Activated naive CD4-positive, alpha-beta T cell (primary cell): ENCODE measurements at places on chromosomes 5 and 9.

DNA sequence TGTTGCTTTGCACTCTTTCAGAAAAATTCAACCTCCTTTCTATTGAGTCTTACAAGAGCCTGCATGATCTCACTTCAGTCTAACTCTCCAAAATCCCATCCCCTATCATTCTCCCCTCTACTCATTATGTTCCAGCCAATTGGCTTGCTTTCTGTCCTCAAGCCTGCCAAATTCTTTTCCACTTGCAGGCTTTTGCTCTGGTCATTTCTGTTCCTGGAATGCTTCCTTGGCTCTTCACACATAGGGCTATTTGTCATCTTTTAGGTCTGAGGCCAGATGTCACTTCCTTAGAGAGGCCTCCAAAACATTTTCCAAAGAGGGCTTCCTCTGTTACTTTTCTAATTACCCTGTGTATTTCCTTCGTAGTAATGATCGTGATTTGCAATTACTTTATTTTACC lies 11.8 kb upstream of the CHD1 start:
- no peak for DNase-seq

GRCh38 chr9:120210274-120210673 lies 369.7 kb downstream of the CDK5RAP2 start:
- no peak for DNase-seq

- no peak for DNase-seq
Measured at GRCh38 chr9:34546834-34547827, 24.3 kb upstream of the ENHO start.

GRCh38 chr9:15231788-15232635 lies 75.0 kb downstream of the TTC39B start:
- DNase-seq, result no peak

- no peak for DNase-seq
Measured at GRCh38 chr5:69115526-69115925, 21.7 kb downstream of the SLC30A5 start.

DNA sequence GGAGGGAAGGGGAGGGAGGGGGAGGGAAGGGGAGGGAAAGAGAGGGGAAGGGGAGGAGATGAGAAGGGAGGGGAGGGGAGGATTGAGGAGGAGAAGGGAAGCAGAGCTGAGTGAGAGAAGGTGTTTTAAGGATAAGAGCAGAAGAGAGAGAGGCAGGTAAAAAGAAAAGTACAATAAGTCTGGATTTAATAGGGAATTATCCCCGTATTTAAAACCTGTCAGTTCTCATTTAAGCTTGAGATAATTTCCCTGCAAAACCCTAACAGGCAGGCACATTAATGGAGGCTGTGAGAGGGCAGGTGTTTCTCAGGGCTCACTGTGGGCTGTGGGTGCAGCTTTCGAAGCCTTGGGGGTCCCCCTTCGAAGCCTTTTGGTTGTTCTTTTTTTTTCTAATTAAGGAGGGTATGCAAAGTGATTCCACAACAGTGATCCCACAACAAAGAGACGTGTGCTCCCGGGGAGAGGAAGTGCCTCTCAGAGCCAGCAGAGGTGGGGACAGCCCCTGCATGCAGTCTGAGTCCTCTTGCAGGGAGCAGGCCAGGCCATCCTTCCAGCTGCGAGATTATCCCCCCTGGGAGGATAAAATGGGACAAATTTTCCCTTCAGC lies 317.9 kb upstream of the IRX1 start:
- DNase-seq, result no peak

- DNase-seq, result no peak
Measured at GRCh38 chr9:33439731-33440130, 7.7 kb downstream of the AQP3 start.

GRCh38 chr5:9198394-9198793 lies 347.5 kb downstream of the SEMA5A start:
- DNase-seq, result no peak

DNA sequence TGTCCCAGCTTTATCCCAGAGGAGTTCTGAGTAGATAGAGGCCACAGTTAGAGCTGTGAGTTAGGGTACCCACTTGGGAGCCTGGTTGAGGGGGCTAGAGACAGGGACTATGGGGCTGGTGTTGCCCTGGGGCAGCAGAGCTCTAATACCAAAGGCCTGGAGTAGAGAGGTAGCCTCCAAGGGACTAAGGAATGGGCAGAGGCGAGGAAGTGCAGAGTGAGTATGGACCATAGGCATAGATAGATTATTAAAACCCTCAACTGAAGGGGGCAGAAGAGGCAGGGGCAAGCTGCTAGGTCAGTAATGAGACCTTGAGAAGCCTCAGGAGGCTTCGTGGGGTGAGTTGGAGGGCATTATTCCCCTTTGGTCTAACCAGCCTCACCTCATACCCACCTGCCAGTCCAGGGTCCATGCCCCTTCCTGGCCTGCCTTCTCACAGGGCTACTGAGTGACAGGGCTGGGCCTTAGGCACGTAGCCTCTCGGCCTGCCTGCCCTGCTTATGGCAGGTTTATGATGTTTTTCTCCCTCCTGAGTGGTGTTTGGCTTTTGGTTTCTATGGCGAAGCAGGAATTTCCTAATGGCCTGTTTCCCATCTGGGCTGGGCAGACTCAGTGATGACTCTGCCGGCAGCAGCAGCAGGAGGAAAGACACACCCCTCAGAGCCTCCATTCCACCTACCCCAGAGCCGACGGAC lies 8.0 kb downstream of the PDLIM4 start:
- DNase-seq, result no peak

DNA sequence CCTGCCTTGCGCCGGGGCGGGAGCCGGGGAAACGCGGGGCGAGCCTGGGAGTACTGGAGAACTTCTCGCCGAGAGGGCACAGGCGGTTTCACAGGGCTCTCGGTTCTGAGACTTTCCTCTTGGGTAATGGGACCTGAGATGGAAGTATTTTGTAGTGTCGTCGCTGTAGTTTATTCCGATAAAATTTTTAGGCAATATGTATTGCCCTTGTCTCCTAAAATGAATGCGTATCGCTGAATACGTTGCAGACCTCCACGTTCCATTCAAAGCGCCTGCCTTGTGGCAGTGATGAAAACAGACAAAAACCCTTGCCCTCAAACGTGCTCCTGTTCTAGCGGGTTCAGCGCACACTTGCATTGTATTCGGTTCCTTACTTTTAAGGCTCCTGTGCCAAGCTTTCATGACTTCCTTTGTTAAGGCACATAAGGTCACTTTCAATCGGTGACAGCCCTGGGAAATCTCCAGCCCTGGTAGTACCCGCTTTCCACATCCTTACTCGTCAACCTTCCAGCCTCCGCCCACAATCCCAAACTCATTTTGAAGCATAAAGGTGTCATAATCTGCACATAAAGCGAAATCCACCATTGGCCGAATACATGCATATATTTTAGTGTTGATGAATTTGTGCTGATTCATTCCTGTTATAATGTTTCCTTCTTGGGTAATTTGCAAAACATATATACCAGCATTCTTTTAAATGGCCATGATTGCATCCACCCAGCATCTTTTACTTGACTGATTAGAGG lies 694 bp downstream of the RMI1 start:
- DNase-seq, result no peak

DNA sequence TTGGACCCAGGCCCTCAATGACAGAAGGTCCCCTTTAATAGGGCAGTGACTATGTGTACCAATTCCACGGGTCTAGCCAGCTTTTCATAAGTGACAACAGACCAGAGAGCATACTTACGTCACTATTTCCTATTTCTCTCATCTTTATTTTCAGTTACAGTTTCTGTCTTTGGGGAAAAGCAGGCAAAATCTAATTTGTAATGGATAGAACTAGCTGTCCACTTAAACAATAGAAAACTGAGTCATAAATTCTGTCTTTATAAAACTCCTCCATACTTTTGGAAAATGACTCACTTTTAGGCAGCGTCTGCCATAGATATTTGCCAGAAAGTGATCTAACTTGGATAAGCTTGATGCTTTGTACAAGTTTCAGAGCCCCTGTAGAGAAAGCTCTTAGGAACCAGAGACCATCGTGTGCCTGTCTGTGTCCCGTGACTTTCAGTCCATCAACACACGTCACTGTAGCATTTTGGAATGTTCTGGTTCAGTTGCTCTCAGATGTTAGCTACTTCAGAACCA lies 101.9 kb downstream of the F2RL2 start:
- DNase-seq, result no peak

- DNase-seq, result no peak
Measured at GRCh38 chr5:151572657-151573368, 18.3 kb downstream of the FAT2 start.

DNA sequence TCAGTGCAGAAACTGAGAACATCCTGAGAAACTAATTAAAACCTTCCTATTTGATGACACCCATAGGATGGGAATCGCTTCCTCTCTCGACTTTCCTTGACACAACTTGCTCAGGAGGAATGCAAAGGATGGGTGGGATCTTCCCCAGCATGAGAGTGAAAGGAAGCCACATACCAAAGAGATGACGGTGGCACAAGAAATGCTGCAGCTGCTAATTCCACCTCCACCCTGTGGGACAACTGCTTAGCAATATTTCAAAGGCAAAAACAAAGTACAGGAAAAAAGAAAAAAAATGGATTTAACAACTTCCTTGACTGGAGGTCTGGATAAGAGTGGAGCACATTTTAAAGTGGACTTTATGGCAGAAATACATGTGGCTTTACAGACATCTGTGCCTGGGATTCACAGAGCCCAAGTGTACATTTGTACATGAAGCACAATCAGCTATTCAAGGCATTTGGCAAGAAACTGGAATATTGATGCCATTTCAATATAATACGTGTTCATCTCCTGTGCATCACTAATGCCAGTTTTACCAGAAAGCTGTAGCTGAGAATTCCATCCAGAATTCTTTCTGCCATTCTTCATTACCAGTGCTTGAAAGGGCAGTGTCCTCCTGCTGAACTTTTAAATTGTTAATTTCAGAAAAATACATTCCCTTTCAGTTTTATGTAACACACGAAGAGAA lies 359.2 kb upstream of the ACTBL2 start:
- no peak for DNase-seq

DNA sequence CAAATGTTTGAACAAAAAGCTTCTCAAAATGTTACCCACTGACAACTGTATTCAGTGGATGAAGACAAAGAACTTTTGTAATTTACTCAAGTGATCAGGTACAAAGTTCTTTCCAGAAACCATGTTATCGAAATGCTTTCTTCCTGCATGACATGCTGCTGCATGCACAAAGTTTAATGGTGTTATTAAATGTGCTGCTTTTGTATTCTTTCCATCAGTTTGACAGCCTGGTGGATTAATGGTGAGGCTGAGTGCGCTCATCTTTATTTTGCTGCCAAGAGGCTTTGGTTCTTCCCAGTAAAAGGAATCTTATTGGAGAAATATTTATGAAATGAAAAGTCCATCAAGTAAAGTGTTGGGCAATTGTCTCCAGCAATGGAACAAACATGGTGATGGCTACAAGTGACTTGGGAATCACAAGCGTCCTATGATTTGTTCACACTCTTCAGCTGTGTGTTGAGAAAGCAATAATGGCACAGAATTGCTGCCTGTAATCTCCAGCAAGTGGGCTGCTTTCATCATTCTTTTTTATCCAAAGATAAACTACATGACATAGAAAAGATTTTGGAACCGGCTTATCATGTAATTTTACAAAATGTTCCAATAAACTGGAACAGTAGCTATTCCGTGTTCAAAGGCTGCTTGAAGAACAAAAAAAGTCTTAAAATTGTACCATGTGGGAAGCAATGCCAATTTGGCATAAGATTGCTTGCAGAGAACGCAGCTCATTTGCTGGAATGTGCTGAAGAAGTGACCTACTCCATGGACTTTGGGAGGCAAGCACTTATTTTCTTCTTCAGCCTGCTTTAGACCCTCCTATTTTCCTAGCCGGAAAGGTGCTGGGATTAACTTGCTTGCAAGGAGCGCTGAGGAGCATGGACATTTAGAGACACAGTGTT lies 153.1 kb downstream of the HSD17B3 start:
- no peak for DNase-seq

- no peak for DNase-seq
Measured at GRCh38 chr5:160272264-160272663, 40.1 kb downstream of the CCNJL start.

- no peak for DNase-seq
Measured at GRCh38 chr9:36855448-36856315, 178.4 kb downstream of the PAX5 start.

GRCh38 chr9:89675058-89675742 lies 70.4 kb downstream of the GADD45G start:
- DNase-seq, result no peak

DNA sequence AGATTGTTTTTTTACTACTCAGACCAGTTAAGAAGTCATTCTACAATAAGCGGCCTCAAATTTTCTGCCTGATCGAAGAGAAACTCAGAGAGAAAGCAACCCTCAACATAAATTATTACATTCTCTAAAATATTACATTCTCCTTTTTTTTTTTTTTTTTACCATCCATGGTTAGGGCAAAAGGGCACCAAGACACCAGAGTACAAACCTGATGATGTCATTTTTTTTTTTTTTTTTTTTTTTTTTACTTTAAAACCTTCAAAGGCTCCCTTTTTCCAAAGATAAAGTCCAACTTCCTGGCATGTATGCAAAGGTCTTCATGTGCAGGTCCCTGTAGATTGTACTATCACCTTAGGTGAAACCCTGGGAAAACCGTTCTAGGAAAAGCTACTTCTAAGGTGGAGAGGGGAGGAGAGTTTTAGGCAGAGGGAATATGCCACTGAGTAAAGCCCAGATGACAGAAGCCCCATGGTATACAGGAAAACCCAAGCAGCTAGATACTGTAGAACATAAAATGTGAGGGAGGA lies 104.4 kb downstream of the SSBP2 start:
- DNase-seq, result no peak

DNA sequence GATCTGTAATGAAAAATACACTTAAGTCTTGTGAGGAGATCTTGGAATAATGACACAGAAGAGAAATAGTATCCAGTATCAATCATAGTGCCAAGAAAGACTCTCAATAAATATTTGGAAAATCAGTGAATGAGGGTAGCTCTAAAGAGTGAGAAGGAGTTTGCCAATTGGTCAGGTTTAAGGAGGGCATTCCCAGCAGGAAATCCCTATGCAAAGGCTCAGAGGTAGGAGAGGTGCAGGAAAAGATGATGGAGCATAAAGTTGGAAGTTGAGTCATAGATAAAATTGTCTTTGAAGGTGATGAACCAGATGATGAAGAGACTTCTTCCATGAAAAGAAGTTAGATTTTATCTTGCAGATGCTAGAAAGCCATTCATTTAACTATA lies 27.8 kb downstream of the TNPO1 start:
- DNase-seq, result no peak

- DNase-seq, result no peak
Measured at GRCh38 chr5:97131139-97131710, 11.2 kb downstream of the LIX1 start.

DNA sequence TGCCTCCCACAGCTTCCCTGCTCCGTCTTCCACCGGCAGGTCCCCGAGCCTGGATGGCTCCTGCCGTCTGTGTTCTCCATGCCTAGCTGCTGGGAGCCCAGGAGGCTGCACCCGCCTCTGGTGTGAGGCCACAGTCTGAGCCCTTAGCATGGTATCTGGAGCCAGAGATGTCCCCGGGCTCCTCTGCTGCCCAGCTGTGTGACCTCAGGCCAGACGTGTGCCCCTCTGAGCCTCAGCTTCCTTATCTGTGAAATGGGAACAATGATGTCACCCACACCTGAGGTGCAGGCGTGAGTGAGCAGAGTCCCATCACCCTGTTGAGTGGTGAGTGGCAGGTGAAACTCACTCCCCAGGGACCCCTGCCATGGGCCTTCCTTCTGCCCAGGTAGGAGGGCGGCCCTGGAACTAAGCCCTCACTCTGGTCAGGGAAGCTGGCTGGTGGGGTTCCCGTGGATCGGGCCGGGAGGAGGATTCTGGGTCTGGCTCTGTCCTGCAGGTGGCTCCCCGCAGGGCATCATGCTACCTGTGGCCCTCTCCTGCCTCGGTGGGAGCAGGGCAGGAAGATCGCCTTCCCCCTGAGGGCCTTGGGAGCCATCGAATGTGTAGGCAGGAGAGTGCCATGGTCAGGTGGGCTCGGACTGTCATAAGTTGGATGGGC lies 239.0 kb downstream of the PBX3 start:
- no peak for DNase-seq
